Spinal cord (tissue), 10 donors: ENCODE measurements at places on chromosomes 13 and 19. TPM values are rescaled to one million over a fixed set of nuclear protein-coding genes. Genes with fewer than 3 reads are reported as not detected.

DNA sequence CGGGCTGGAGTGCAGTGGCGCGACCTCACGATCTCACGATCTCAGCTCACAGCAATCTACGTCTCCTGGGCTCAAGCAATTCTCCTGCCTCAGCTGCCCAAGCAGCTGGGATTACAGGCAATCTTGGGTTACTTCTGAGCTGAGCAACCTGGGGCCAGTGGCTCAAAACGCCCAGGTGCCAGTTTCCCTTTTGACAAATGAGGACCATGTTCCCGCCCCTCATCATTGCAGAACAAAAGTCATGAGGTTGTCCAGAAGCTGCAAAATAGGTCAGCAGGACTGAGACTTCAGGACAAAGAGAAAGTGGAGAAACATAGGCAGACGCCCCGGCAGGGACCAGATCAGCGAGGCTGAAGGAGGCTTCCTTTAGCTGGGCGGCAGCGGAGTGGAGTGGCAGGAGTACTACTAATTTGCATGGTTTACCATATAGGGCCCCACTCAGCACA is 3.3 kb upstream of the ADGRE5 start:
- H3K4me1 ChIP-seq, result peaks cover 32% of the 10 kb centered on the region
- DNase-seq, result no peak
- H3K27ac ChIP-seq, result no peak overlapping the region
- H3K27me3 ChIP-seq, result peaks cover 5% of the 10 kb centered on the region
- H3K4me3 ChIP-seq, result no peak overlapping the region

- H3K4me1 ChIP-seq, result peaks cover 39% of the 10 kb centered on the region
- H3K4me3 ChIP-seq, result no peak within 1 kb of the TSS
- H3K27me3 ChIP-seq, result peaks cover 97% of the 10 kb centered on the region
Observed at GRCh38 chr19:49423071-49423984, at the start of gene PTH2. PTH2 (minus strand) TSS chr19:49423441; CDS start chr19:49423339, 102 bp downstream.

DNA sequence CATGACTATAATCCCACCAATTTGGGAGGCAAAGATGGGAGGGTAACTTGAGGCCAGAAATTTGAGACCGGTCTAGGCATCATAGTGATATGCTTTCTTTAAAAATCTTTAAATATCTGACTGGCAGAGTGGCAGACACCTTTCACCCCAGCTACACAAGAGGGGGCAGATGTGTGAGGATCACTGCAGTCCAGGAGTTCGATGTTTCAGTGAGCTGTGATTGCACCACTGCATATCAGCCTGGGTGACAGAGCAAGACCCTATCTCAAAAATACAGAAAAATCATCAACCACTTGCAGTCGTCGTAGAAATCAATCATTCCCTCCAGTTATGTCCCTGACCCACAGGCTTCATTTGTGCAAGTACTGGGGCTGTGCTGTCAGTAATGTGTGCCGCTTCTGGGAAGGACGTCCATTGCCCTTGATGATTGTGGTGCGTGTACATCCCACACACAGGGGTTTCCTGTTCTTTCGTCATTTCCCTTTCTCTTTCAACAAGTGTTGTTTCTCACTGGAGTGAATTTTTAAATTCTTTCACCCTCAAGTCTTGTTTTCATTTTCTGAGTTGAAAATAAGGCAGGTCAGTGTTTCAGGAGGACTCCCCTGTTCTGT is 1.4 kb downstream of the LGALS14 start:
- no peaks in the 10 kb centered on the region for H3K4me1 ChIP-seq
- H3K4me3 ChIP-seq, result no peak overlapping the region
- H3K36me3 ChIP-seq, result no peaks in the 10 kb centered on the region
- no peak for DNase-seq

DNA sequence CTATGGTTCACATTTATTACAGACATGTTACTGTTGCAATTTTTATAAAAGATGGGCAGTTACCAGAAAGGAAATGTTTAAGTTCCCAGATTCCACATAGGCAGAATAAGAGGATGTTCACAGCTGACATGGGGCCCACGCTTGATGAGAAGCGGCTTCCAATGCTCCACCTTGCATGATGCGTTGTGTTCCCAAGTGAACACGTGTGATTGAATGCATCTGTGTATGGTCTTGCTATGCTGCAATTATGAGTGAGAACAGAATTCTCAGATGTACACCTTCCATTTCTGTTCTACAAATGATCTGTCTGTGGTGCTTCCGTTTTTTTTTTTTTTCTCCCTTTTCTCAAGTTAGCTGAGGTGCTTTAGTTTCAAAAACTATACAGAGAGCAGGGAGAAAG is 15.5 kb downstream of the UPF3A start:
- peaks cover 4% of the 10 kb centered on the region for H3K4me1 ChIP-seq
- H3K27me3 ChIP-seq, result no peaks in the 10 kb centered on the region
- H3K4me3 ChIP-seq, result no peak overlapping the region
- H3K27ac ChIP-seq, result no peak overlapping the region
- peaks cover 83% of the 10 kb centered on the region for H3K36me3 ChIP-seq
- no peak for DNase-seq

DNA sequence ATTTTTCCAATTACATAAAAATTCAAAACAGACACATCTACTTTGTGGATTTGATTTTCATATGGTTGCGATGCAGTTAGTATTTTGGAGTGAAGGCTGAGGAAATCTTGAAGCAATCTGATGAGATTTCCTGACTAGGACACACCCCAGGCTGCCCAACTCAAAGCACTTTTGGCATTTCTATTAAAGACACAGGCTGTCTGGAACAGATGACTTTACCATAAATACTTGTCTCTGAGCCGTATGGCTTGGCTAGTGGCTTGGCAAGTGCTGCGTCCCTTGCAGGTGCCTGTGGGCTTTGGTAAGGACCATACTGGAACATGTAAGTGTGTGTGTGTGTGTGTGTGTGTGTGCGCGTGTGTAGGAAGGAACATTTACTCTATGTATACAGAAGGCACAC is 218.8 kb downstream of the FGF9 start:
- H3K27ac ChIP-seq, result no peak overlapping the region
- no peaks in the 10 kb centered on the region for H3K27me3 ChIP-seq
- no peaks in the 10 kb centered on the region for H3K36me3 ChIP-seq
- H3K4me3 ChIP-seq, result no peak overlapping the region

- H3K27me3 ChIP-seq, result no peaks in the 10 kb centered on the region
- no peaks in the 10 kb centered on the region for H3K4me1 ChIP-seq
- H3K27ac ChIP-seq, result no peak overlapping the region
- H3K36me3 ChIP-seq, result no peaks in the 10 kb centered on the region
- DNase-seq, result no peak
Observed at GRCh38 chr13:64041296-64041695, 2625.6 kb upstream of the PCDH20 start.

DNA sequence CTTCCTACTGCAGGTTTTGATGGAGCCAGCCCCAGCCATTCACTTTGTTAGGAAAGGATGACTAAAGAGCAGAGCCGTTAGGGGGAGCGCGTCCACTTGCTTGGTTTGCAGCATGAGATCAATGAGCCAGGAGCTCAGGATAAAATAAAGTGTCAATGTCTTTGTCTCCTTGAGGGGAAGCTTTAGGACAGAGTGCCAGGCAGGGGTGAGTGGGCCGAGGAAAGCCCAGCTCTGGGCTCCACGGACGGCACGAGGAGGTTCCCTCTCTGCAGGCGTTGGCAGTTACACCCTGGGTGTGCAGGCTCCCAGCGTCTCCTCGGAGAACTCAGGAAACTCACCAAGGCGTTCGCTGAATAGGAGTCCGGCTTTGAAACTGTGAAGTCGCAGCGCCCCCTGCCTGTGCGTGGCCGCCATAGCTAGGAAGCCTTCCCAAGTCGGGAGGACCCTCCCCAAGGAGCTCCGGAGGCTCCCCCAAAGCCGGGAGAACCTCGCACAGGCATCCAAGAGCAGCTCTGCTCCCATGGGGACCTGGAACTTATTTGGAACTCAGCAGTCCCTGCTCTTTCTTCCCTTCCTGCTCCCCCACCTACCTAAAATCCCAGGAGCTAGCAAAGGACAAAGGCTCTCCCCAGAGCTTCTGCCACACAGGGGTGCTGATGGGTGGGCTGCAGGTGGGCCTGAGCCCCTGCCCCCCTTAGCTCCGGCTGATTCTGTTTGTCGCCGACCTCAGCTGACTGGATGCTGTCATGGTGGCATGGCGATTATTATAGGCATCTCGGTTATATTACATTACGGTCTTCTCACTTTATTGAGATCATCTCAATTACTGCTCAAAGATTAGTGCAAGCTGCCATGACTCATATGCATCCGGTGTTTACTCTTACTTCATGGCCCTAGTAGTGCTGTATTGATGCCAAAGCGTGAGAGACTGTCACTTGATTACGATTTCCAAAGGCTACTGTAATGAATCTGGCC is 34.4 kb downstream of the GSX1 start:
- H3K36me3 ChIP-seq, result no peaks in the 10 kb centered on the region
- DNase-seq, result peak; percentile 95
- H3K4me3 ChIP-seq, result no peak overlapping the region
- peaks cover 18% of the 10 kb centered on the region for H3K4me1 ChIP-seq
- H3K27ac ChIP-seq, result no peak overlapping the region

DNA sequence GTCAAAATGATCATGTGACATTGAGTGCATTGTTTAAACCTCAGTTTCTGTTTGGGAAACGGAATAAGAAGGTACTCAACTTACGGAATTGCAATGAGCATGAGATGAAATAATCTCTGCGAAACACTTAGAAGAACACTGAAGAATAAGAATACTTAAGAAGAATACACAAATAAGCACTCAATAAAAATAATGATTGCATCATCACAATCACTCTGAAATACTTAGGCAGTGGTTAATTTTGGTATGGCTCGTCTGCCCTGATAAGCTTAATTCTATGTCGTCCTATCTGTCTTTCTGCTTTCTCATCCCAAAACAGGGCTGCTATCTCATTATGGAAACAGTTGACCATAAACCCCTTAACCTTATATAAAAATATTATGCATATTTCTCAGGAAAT is 823.6 kb downstream of the DIAPH3 start:
- no peaks in the 10 kb centered on the region for H3K36me3 ChIP-seq
- DNase-seq, result no peak
- no peaks in the 10 kb centered on the region for H3K4me1 ChIP-seq
- no peak overlapping the region for H3K27ac ChIP-seq

DNA sequence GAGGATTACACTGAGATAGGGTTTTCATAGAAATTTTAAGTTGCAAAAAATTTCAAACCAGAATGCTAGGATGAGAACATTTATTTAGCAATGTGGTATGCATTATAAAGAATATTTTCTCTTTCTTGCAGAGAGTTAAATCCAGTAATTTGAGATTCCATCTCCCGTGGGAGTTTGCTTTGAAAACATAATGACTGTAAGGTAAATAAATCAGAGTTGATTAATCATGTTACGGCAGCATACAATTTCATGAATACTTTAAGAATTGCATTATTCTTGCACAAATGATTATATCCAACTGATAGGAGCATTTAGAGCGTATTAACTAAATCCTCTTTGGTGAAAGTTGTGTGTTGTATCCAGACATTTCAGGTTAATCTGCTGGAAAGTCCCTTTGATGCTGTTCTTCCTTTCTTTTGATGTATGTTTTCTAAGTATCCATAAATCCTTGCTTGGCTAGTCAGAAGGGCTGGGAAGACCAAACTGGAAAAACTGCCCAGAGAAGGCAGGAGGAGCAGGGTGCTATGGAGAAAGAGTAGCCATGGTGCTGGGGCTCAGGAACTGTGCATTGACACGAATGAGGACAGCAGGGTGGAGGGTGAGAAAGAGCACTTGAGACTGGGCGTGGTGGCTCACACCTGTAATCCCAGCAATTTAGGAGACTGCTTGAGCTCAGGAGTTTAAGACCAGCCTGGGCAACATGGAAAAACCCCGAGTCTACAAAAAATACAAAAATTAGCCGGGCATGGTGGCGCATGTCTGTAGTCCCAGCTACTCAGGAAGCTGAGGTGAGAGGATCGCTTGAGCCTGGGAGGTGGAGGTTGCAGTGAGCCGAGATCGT is 4.8 kb upstream of the GJA3 start:
- no peak overlapping the region for H3K4me3 ChIP-seq
- H3K27ac ChIP-seq, result no peak overlapping the region
- H3K4me1 ChIP-seq, result peaks cover 9% of the 10 kb centered on the region
- H3K36me3 ChIP-seq, result no peaks in the 10 kb centered on the region
- peaks cover 24% of the 10 kb centered on the region for H3K27me3 ChIP-seq

- no peak for DNase-seq
- peaks cover 27% of the 10 kb centered on the region for H3K36me3 ChIP-seq
- no peak overlapping the region for H3K4me3 ChIP-seq
- no peaks in the 10 kb centered on the region for H3K4me1 ChIP-seq
- no peak overlapping the region for H3K27ac ChIP-seq
Observed at GRCh38 chr13:32176696-32177095, 138.5 kb downstream of the ZAR1L start.

- no peak overlapping the region for H3K4me3 ChIP-seq
- H3K27ac ChIP-seq, result no peak overlapping the region
Observed at GRCh38 chr13:74174810-74175209, 40.6 kb upstream of the KLF12 start.

GRCh38 chr13:75480671-75481175 is 1.2 kb downstream of the TBC1D4 start:
- peaks cover 4% of the 10 kb centered on the region for H3K4me1 ChIP-seq
- peak overlapping the region; percentile 47 for H3K27ac ChIP-seq
- H3K27me3 ChIP-seq, result no peaks in the 10 kb centered on the region
- peak; percentile 74 for DNase-seq

DNA sequence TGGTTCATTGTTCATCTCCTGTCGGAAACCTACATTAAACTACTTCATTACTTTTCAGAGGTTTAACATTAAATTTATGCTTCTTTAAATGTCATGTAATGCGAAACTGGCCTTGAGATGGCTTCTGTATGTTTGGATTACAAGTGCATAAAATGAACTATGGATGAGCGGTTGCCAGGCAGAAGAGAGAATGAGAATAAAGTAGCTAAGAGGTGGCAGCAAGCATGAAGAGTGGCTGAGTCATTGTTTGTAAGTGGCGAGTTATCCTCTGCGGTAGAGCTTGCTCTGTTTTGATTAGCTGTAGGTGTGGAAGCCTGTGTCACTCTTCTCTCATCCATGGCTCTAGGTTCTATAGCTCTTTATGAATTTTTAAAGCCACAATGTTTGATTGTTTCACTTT is 1139.6 kb upstream of the PCDH9 start:
- H3K27ac ChIP-seq, result no peak overlapping the region
- H3K4me3 ChIP-seq, result no peak overlapping the region
- H3K4me1 ChIP-seq, result no peaks in the 10 kb centered on the region
- no peak for DNase-seq
- no peaks in the 10 kb centered on the region for H3K27me3 ChIP-seq

Gene CYP4F22
- total RNA-seq, result not detected

Gene SEMA6B
- 19.0 TPM for total RNA-seq
